ENCODE measurements at places on chromosomes 1 and 21.
A peak's percentile ranks its signal among the peaks of the same experiment; 100 is the strongest.

- H3K4me1 ChIP-seq = no peaks in the 10 kb centered on the region
- peaks cover 6% of the 10 kb centered on the region for H3K36me3 ChIP-seq
- no peak overlapping the region for H3K27ac ChIP-seq
- no peak overlapping the region for H3K4me3 ChIP-seq
- DNase-seq = no peak
- H3K27me3 ChIP-seq = no peaks in the 10 kb centered on the region
Observed at GRCh38 chr1:47348246-47348645, 14.7 kb downstream of the CMPK1 start.

- no peaks in the 10 kb centered on the region for H3K36me3 ChIP-seq
- H3K27ac ChIP-seq = no peak overlapping the region
- no peaks in the 10 kb centered on the region for H3K27me3 ChIP-seq
- no peak overlapping the region for H3K4me3 ChIP-seq
- H3K4me1 ChIP-seq = no peaks in the 10 kb centered on the region
Observed at GRCh38 chr1:93483606-93484005, 35.7 kb downstream of the FNBP1L start.

DNA sequence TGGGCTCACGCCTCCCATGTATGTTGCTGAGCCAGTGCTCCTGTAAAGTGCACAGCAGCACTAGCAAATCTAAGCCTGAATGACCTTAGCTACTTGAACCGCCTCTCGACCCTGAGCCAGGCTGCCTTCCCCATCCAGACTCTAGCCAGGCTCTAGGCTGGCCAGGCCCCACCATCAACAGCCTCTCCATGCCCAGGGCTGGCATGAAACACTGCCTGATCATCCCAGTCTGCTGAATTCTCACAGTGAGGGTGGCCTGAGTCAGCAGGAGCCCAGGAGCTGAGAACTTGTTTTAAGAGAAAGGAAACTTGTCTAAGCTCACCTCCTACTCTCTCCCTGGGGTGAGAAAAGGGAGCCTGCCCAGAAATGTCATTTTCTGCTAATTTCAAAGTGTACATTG is 733.3 kb downstream of the PTPRU start:
- H3K4me3 ChIP-seq = no peak overlapping the region
- no peaks in the 10 kb centered on the region for H3K4me1 ChIP-seq
- no peak overlapping the region for H3K27ac ChIP-seq
- H3K27me3 ChIP-seq = no peaks in the 10 kb centered on the region
- no peak for DNase-seq
- no peaks in the 10 kb centered on the region for H3K36me3 ChIP-seq

GRCh38 chr1:55716610-55717009 is 501.4 kb upstream of the USP24 start:
- peaks cover 15% of the 10 kb centered on the region for H3K4me1 ChIP-seq
- H3K27ac ChIP-seq = no peak overlapping the region
- H3K27me3 ChIP-seq = no peaks in the 10 kb centered on the region
- no peak for DNase-seq

DNA sequence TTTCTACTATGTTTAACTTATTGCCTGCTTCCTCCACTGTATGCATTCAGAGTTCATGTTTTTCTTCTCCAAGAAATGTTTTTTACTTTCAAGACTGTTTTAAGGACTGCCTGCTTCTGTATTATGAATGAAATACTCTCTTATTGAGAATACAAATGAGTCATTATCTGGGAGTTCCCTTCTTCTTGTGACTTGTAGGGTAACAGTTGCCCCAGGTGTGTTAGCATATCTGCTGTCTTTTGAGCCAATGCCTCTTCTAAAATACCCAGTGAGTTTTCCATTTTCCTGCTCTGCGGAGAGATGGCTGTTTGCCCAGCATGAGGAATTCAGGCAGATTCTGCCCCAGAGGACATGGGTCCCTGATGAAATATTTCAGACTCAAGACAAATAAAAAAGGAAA is 34.1 kb upstream of the ST6GALNAC5 start:
- H3K36me3 ChIP-seq = no peaks in the 10 kb centered on the region
- no peak overlapping the region for H3K27ac ChIP-seq
- no peaks in the 10 kb centered on the region for H3K27me3 ChIP-seq
- no peaks in the 10 kb centered on the region for H3K4me1 ChIP-seq

- no peak overlapping the region for H3K4me3 ChIP-seq
- no peak for DNase-seq
- H3K27ac ChIP-seq = no peak overlapping the region
- no peaks in the 10 kb centered on the region for H3K4me1 ChIP-seq
Observed at GRCh38 chr1:193952778-193953374, 766.5 kb upstream of the B3GALT2 start.

GRCh38 chr1:208252836-208253576 is 8.8 kb upstream of the PLXNA2 start:
- no peak overlapping the region for H3K27ac ChIP-seq
- DNase-seq = no peak
- no peaks in the 10 kb centered on the region for H3K27me3 ChIP-seq
- no peaks in the 10 kb centered on the region for H3K36me3 ChIP-seq
- no peaks in the 10 kb centered on the region for H3K4me1 ChIP-seq
- H3K4me3 ChIP-seq = no peak overlapping the region

DNA sequence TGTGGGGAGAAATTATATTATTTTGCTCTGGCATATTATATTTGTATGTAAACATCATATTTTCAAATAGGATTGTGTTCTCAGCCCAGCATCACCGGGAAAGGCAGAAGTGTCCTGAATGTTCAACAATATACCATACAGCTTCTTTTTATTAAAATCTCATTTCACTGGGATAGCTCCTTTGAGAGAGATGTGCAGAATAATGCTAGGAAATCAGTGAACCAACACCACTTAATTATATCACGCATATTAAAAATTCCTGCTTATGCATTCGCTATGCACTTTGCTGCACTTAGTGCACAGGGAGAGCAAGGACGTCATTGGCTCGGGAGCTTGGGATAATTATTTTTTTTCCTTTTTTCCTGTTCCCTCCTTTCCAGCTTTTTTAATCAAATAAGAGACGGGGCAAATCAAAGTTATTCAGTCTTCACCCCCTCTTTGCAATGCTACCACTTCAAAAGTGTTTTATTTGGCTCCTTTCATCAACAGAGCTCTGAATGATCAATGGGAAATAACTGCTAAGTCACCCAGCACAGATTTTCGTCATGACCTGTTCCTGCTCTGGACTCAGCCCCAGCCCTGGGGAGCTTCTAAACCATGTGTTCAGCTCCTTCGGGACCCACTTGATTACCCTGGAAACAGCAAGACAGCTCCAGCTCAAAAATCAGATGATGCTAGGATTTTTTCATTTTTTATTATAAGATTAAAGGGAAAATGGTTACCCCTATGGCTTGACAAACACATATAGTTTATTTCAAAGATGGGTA is 165.5 kb upstream of the DUSP10 start:
- no peaks in the 10 kb centered on the region for H3K27me3 ChIP-seq
- H3K4me1 ChIP-seq = no peaks in the 10 kb centered on the region
- H3K36me3 ChIP-seq = no peaks in the 10 kb centered on the region
- H3K4me3 ChIP-seq = no peak overlapping the region
- no peak overlapping the region for H3K27ac ChIP-seq

- H3K4me3 ChIP-seq = no peak overlapping the region
- H3K27ac ChIP-seq = no peak overlapping the region
- no peaks in the 10 kb centered on the region for H3K27me3 ChIP-seq
- DNase-seq = no peak
- H3K36me3 ChIP-seq = no peaks in the 10 kb centered on the region
Observed at GRCh38 chr1:162258394-162258793, 118.3 kb downstream of the SPATA46 start.

- peaks cover 53% of the 10 kb centered on the region for H3K4me1 ChIP-seq
- peak overlapping the region; percentile 100 for H3K27ac ChIP-seq
- no peaks in the 10 kb centered on the region for H3K27me3 ChIP-seq
- no peak for DNase-seq
- peaks cover 19% of the 10 kb centered on the region for H3K36me3 ChIP-seq
- H3K4me3 ChIP-seq = peak overlapping the region; percentile 88
Observed at GRCh38 chr1:173476197-173476664, 904 bp upstream of the PRDX6 start.

GRCh38 chr1:82597649-82598048 is 796.9 kb downstream of the ADGRL2 start:
- H3K4me1 ChIP-seq = no peaks in the 10 kb centered on the region
- no peaks in the 10 kb centered on the region for H3K27me3 ChIP-seq
- H3K27ac ChIP-seq = no peak overlapping the region
- DNase-seq = no peak
- H3K36me3 ChIP-seq = no peaks in the 10 kb centered on the region
- no peak overlapping the region for H3K4me3 ChIP-seq

DNA sequence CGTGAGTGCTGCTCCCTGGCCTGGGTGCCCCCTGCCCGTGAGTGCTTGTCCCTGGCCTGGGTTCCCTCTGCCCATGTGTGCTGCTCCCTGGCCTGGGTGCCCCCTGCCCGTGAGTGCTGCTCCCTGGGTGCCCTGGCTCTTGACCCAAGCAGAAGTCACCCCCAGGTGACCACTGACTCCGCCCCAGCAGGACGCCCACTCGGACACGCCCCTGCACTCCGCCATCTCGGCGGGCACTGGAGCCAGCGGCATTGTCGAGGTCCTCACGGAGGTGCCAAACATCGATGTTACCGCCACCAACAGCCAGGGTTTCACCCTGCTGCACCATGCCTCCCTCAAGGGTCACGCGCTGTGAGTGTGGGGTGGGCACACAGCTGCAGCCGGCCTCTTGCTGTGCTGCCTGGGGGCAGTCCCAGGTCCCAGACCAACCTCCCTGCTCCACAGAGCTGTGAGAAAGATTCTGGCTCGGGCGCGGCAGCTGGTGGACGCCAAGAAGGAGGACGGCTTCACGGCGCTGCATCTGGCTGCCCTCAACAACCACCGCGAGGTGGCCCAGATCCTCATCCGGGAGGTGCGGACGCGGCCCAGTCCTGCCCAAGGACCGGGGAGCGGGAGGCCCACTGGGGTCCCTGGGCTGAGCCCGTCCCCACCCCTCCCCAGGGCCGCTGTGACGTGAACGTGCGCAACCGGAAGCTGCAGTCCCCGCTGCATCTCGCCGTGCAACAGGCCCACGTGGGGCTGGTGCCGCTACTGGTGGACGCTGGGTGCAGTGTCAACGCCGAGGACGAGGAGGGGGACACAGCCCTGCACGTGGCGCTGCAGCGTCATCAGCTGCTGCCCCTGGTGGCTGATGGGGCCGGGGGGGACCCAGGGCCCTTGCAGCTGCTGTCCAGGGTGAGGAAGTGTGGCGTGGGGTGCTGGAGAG is 3.9 kb upstream of the MMP23B start:
- no peaks in the 10 kb centered on the region for H3K36me3 ChIP-seq
- peaks cover 2% of the 10 kb centered on the region for H3K4me1 ChIP-seq
- no peak overlapping the region for H3K4me3 ChIP-seq
- DNase-seq = no peak
- no peaks in the 10 kb centered on the region for H3K27me3 ChIP-seq

- peak; percentile 35 for DNase-seq
- no peaks in the 10 kb centered on the region for H3K27me3 ChIP-seq
- H3K4me3 ChIP-seq = peak overlapping the region; percentile 79
- peak overlapping the region; percentile 93 for H3K27ac ChIP-seq
- no peaks in the 10 kb centered on the region for H3K36me3 ChIP-seq
Observed at GRCh38 chr1:84298328-84298683, 3.2 kb upstream of the SAMD13 start.

DNA sequence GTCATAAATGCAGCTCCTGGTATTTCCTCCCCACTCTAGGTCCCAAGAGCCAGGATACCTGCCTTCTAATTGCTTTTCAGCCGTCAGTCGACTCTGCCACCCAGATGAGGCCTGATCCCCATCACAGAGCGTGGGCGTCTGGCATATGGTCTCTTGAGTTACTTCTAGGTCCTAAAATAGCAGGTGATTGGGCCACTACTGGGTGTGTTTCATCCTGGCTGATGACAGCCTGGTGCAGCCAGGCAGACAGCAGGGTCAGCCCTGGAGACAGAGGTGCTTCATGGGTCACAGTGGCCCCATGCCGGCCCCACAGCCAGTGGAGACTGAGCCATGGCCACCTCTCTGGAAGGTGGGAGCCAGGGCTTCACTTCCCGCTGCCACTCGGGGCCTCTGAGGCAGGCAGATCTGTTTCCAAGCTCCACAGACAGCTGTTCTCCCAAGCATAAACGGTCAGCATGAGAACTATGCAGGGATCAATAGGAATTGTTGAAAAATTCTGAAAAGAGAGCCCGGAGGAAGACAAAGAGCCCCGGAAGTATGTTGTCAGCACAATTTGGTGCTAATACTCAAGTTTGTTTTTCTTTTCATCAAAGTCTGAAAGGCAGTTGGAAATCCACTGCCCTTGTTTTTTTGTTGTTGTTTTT is 83.0 kb downstream of the MAN1C1 start:
- no peaks in the 10 kb centered on the region for H3K27me3 ChIP-seq
- no peaks in the 10 kb centered on the region for H3K36me3 ChIP-seq
- peak overlapping the region; percentile 85 for H3K27ac ChIP-seq
- peak; percentile 77 for DNase-seq
- H3K4me1 ChIP-seq = peaks cover 53% of the 10 kb centered on the region

GRCh38 chr1:25195835-25196234 is 36.5 kb downstream of the SYF2 start:
- H3K27ac ChIP-seq = no peak overlapping the region
- peaks cover 15% of the 10 kb centered on the region for H3K4me1 ChIP-seq
- DNase-seq = no peak
- H3K27me3 ChIP-seq = peaks cover 11% of the 10 kb centered on the region
- H3K4me3 ChIP-seq = no peak overlapping the region

DNA sequence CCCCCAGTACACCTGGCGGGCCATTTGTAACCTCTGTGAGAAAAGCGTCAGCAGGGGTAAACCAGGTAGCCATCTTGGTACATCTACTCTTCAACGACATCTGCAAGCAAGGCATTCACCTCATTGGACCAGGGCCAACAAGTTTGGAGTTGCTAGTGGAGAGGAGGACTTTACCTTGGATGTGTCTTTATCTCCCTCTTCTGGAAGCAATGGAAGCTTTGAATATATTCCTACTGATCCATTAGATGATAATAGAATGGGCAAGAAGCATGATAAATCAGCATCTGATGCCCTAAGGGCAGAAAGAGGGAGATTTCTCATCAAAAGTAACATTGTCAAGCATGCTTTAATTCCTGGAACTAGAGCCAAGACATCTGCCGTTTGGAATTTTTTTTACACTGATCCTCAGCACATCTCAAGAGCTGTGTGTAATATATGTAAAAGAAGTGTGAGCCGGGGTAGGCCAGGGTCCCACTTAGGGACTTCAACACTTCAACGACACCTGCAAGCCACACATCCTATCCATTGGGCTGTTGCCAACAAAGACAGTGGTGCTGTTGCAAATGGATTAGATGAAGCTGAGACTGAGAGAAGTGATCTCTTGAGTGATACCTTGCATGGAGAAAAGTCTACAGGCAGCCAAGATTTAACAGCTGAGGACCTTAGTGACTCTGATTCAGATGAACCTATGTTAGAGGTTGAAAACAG is 2.7 kb downstream of the ZBED6 start:
- peak; percentile 35 for DNase-seq
- H3K4me1 ChIP-seq = peaks cover 58% of the 10 kb centered on the region
- H3K4me3 ChIP-seq = no peak overlapping the region
- H3K36me3 ChIP-seq = peaks cover 1% of the 10 kb centered on the region
- no peaks in the 10 kb centered on the region for H3K27me3 ChIP-seq

- no peaks in the 10 kb centered on the region for H3K27me3 ChIP-seq
- H3K4me1 ChIP-seq = peaks cover 9% of the 10 kb centered on the region
- H3K4me3 ChIP-seq = no peak overlapping the region
- no peak overlapping the region for H3K27ac ChIP-seq
- no peaks in the 10 kb centered on the region for H3K36me3 ChIP-seq
- no peak for DNase-seq
Observed at GRCh38 chr1:235102259-235102582, 26.4 kb downstream of the TOMM20 start.

- no peak overlapping the region for H3K27ac ChIP-seq
- peaks cover 2% of the 10 kb centered on the region for H3K4me1 ChIP-seq
- H3K27me3 ChIP-seq = no peaks in the 10 kb centered on the region
- no peak overlapping the region for H3K4me3 ChIP-seq
- no peaks in the 10 kb centered on the region for H3K36me3 ChIP-seq
Observed at GRCh38 chr1:37846647-37847339, 12.6 kb downstream of the MTF1 start.

- no peaks in the 10 kb centered on the region for H3K27me3 ChIP-seq
- no peak for DNase-seq
- H3K27ac ChIP-seq = peak overlapping the region; percentile 27
- peaks cover 39% of the 10 kb centered on the region for H3K4me1 ChIP-seq
Observed at GRCh38 chr1:202564958-202565495, 145.2 kb downstream of the SYT2 start.

All from gastrocnemius medialis (tissue), 4 donors.